ENCODE measurements at places on chromosomes 13 and 19.

DNA sequence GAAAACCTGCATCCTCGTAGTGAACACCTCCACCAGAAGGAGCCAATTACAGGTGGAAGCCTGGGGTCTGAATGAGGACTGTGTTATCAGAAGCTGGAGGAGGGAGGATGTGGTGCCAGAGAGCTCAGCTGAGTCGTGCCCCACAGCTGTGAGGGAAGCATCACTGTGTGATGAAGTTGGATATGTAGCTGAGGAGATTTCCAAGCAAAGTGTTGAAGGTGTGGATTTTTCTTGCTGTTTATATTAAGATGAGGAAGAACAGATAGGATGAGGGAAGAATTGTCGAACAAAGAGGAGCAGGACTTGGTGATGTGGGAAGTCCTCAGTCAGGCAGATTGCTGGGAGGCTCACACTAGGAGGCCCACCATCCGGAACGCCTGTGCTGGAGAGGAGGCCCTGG lies 4.4 kb downstream of the RAB20 start:
- DNase-seq, result no peak

- no peak for DNase-seq
These were observed 7.7 kb downstream of the NDUFB7 start for GRCh38 chr19:14563989-14564651.

- DNase-seq, result no peak
These were observed 5.9 kb upstream of the MLNR start for GRCh38 chr13:49213997-49214916.

GRCh38 chr19:20250627-20251026 lies 83.6 kb downstream of the ZNF486 start:
- no peak for DNase-seq

DNA sequence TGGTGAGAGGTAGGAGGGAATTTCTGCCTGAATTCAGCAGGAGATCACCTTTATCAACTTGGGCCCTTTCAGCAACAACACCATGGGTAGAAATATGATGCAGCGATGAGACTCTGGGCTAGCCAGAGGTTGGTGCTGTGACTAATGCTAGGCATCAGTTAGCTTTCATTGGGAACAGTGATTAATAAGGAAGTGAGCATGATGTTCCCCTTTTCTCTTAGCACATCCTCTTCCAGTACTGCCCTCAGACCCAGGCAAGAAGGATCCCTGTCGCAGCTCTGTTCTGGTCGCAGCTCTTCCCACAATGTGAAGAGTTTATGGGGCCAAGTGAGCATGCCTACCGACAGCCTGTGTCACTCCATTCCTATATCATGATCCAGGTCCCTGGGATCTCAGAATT lies 100.5 kb downstream of the FLT1 start:
- DNase-seq, result no peak
